ENCODE measurements at places on chromosomes 5 and 9.

GRCh38 chr5:56166671-56167385 is 66.3 kb downstream of the ANKRD55 start:
- no peak for DNase-seq

- DNase-seq, result no peak
These were observed 189.6 kb downstream of the HSPA4 start for GRCh38 chr5:133241179-133242092.

DNA sequence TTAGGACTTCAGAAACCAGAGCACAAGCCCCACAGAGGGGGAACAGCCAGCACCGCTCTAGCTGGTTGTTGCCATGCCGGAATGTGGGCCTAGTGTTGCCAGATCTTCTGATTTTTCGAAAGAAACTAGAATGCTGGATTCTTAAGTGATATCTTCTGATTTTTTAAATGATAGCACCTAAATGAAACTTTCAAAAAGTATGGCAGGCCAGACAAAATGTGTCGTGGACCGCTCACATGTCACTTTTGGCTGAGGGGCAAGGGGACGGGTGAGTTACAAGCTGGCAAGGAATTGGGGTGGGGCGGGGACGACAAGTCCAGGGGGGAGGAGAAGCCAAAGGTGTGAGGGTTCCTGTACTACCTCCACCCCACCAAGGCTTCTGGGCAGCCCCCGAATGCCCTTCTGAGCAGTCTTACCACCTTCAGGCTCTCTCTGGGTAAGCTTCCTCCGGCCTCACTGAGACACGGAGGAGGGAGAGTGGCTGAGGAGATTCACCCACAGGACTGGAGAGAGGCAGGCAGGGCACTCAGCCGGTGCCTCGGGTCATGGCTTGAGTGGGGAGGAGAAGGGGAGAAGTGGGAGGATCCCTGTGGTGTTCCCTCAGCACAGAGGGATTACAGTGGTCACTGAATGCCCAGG is 10.3 kb downstream of the B4GALT7 start:
- DNase-seq, result no peak

GRCh38 chr5:37756248-37756647 is 83.6 kb downstream of the GDNF start:
- DNase-seq, result no peak

DNA sequence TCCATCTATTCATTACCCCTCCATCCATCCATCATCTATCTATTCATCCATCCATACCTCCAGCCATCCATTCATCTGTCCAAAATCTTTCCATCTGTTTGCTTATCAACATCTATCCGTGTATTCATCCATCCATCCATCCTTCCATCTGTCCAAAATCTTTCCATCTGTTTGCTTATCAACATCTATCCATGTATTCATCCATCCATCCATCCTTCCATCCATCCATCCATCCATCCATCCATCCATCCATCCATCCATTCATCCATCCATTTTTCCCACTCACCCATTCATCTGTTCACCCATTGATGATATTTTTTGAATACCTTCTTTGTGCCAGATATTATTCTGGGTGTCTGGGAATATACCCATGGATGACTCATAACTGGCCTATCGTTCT is 12.8 kb downstream of the VCAN start:
- no peak for DNase-seq

GRCh38 chr5:9545992-9546851 is at the start of gene SEMA5A:
Gene SEMA5A (minus strand): TSS chr5:9546075. CDS start chr5:9379946, 166,129 bp downstream.
- DNase-seq, result no peak

GRCh38 chr9:127049581-127049980 is 72.9 kb downstream of the ANGPTL2 start:
- DNase-seq, result no peak

GRCh38 chr9:27206041-27206440 is 90.9 kb downstream of the EQTN start:
- DNase-seq, result no peak

DNA sequence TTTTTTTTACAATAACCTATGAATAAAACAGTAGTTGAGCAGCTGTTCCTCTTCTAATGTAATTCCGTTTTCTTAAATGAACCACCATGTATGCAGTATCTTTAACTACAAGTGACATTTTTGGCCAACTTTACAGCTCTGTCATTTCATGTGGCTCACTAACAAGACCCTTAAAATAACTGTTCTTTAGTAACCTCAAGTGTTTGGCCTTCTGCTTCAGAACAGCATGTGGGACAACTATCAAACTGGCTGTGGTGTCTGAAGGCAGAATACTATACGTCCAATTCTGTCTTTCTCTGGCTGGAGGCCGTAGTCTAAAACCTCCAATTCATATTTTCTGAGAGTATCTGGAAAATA is 391.4 kb downstream of the NNT start:
- no peak for DNase-seq

DNA sequence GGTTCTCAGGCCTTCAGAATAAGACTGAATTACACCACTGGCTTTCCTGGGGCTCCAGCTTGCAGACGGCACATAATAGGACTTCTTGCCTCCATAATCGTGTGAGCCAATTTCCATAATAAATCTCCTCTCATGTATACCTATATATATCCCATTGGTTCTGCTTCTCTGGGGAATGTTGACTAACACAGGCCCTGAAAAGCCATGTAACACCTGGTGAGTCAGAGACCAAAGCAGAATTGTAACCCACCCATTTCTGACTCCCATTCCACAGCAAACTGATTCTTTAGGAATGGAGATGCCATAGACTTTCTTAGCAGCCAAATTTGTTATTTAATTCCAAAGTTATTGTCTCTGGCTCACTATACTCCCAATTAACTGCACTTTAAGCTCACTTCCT is 85.4 kb upstream of the AGXT2 start:
- DNase-seq, result no peak

GRCh38 chr5:134502259-134502658 is 23.2 kb upstream of the JADE2 start:
- DNase-seq, result no peak

- DNase-seq, result no peak
These were observed 179.1 kb upstream of the SLC24A2 start for GRCh38 chr9:19967888-19968459.

DNA sequence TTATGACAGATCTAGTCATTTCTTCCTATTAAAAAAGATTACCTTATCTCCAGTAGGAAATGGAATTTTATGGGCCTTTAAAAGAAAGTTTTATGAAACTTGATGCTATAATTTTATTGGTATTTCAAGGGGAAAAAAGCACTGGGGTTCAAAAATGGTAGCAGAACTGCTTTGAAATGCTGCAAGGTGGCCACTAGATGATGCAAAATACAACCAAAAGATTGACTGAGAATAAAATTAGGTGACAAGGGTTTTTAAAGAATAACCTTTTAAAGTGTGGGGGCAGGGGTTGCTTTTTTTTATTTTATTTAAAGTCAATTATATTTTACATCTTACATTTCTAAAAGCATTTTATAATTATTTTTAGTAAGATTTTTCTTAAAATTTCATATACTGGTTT is 61.7 kb downstream of the KLF9 start:
- DNase-seq, result no peak

GRCh38 chr5:76528547-76529331 is 94.5 kb downstream of the F2RL2 start:
- no peak for DNase-seq

DNA sequence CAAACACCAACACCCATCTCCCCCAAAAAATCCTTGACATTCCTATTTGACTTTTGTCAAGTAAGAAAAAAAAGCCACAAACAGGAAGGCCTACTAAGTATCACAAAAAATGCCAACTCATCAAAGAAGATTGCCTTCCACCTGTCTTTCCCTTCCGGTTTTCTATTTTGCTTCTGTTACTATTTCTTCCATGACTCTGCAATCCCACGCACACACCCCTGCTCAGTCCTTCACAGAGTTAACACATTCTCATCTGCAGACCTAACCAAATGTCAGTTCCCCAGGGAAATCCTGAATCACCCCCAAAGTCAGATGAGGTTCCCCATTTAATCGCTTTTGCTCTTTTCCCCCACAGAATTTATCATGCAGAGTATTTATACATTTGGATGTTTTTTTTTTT is 15.1 kb downstream of the LPAR1 start:
- no peak for DNase-seq

DNA sequence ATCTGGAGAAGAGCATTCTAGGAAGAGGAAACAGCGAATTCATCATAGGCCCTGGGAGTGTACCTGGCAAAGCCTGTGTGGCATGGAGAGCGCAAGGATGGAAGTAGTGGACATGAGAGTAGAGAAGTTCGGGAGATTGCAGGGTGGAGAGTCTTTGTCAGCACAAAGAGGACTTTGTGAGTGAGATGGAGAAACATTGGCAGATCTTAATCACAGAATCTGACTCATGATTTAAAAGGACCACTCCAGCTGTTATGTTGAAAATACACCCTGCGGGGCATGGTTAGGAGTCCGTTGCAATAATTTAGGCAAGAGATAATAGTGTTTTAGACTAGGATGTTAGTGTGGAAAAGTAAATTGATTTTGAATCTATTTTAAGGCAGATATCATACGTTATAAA is 116.9 kb downstream of the HACD4 start:
- DNase-seq, result no peak

- DNase-seq, result no peak
These were observed 196.9 kb downstream of the TUSC1 start for GRCh38 chr9:25481372-25481771.

DNA sequence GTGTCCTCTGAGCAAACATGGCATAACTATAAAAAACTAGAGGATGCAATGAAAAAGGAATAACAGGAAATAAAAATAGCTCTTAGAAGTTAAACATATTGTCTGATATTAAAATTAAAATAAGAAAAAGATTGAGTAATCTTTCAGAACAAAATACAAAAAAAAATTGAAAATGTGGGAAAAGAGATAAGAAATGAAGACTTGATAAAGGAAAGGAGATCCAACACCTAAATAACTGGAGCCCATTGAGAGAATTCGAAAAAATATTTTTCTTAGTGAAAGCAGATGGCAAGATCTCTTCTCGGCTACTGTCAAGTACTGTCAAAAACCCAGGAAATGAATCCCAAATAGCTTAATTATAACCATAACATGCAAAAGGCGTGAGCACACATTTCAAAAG is 24.9 kb downstream of the LIFR start:
- no peak for DNase-seq

- no peak for DNase-seq
These were observed 455.8 kb upstream of the PTGER4 start for GRCh38 chr5:40223884-40224402.

DNA sequence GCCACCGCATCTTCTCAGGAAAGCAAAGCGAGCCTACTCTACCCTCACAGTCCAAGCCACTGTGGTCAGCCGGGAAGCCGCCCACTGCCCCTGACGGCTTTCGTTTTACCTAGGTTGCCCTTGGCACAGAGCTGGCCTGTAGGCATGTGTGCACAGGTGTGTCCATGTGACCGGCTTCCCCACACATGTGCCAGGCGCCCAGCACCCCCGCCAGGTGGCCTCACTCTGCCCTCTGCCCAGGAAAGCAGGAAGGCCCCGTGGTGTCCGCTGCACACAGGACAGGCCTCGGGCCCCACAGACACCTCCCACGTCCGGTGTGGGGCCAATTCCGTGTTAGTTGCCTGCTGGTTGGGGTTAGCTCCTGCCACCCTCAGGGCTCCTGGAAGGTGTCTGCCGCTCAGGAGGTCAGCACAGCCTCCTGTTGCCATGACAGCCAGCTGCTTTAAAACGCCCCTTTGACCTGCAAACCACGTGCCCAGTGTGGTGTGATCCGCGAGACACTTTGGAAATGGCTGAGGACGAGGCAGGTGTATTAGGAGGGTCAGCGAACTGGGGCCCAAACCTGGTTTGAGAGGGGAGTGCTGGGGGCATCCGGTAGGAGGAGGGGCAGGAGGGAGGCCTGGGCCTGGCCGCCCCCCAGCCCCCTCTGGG is 28.7 kb downstream of the TPPP start:
- DNase-seq, result peak; percentile 8

- no peak for DNase-seq
These were observed 325.0 kb downstream of the EDIL3 start for GRCh38 chr5:84059672-84060071.

- no peak for DNase-seq
These were observed 294.1 kb downstream of the ARHGAP26 start for GRCh38 chr5:143064218-143064641.

Measured in memory B cell (primary cell).